ENCODE measurements at places on chromosomes 5 and 9.

DNA sequence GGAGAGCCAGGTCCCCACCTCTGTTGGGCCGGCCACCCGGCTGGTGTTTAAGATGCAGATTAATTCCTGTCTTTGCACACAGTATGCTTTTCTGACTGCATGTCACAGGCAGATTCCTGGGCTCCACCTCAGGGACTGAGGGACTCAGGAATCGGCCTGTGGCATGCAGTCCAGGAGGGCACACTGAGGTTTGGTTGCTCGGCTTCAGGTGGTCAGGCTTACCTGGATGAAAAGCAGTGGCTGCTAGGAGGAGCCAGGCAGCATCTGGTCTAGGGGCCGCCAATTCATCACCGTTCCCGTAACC lies 1.1 kb downstream of the WDR5 start:
- H3K27me3 ChIP-seq, result no peaks in the 10 kb centered on the region
- no peak overlapping the region for H3K27ac ChIP-seq
- no peaks in the 10 kb centered on the region for H3K36me3 ChIP-seq
- peaks cover 29% of the 10 kb centered on the region for H3K4me1 ChIP-seq
- DNase-seq, result no peak
- peak overlapping the region; percentile 98 for H3K4me3 ChIP-seq

GRCh38 chr5:141430332-141431113 lies at the start of gene PCDHGA12:
TSS of gene PCDHGA12 (plus strand) at chr5:141430507. CDS start at chr5:141430760, 253 bp downstream.
- DNase-seq, result peak; percentile 92
- H3K4me1 ChIP-seq, result peaks cover 13% of the 10 kb centered on the region
- H3K27ac ChIP-seq, result peak within 1 kb of the TSS; percentile 57

DNA sequence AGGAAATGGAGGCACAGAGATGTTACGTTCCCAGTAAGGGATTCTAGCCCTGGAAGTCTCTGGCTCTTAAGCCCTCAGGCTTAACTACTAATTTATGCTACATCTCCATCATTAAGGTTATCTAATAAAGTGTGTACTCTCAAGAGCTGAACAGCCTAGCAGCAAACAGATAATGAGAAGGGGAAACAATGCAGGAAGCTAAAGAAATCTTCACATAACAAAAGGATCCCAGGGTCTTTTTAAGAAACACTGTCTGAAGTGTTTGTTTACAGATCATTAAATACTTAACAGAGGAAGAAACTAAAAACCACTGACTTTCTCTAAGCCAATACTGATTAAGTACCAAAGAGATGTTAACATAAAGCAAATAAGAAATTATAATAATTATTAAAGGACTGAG lies 129.0 kb downstream of the PAPPA start:
- no peak overlapping the region for H3K4me3 ChIP-seq
- no peaks in the 10 kb centered on the region for H3K27me3 ChIP-seq
- H3K27ac ChIP-seq, result no peak overlapping the region
- H3K4me1 ChIP-seq, result peaks cover 20% of the 10 kb centered on the region
- H3K36me3 ChIP-seq, result peaks cover 10% of the 10 kb centered on the region
- DNase-seq, result no peak

DNA sequence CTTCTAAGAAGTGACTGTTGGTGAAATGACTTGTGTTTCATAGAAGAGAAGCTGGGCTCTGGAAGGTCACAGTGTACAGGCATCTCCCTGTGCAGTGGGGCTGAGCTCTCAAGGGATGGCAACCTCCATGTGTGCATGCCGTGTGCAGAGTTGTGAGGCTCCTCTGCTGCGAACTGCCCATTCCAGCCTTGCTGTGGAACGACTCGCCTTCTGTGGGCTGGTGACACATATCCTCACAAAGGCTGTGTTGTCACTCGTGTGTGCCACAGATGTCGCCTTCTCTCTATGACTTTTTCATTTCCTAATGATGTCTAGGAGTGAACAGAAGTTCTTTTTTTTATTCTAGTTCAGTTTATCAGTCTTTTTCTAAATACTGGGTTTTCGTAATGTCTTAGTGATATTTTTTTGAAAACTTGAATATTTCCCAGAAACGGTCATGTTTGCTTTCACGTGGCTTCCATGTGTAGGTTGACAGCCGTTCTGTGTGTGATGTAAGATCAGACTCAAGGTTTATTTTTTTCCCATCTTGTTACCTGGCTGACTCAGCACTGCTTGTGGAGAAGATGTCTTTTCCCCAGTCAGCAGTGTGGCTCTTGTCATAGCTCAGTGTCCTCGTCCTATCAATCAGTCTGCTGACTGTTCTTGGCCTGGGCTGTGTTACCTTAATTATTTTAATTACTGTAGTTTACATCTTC lies 57.3 kb upstream of the CACNA1B start:
- H3K27me3 ChIP-seq, result no peaks in the 10 kb centered on the region
- peaks cover 7% of the 10 kb centered on the region for H3K36me3 ChIP-seq
- H3K4me1 ChIP-seq, result no peaks in the 10 kb centered on the region
- peak; percentile 13 for DNase-seq
- H3K4me3 ChIP-seq, result no peak overlapping the region
- no peak overlapping the region for H3K27ac ChIP-seq

GRCh38 chr5:163916376-163916775 lies 411.0 kb downstream of the MAT2B start:
- H3K36me3 ChIP-seq, result no peaks in the 10 kb centered on the region
- no peak overlapping the region for H3K4me3 ChIP-seq
- DNase-seq, result no peak
- H3K27me3 ChIP-seq, result no peaks in the 10 kb centered on the region
- H3K27ac ChIP-seq, result no peak overlapping the region

GRCh38 chr5:87120518-87121303 lies 147.0 kb upstream of the RASA1 start:
- peak; percentile 95 for DNase-seq
- peak overlapping the region; percentile 79 for H3K27ac ChIP-seq
- no peaks in the 10 kb centered on the region for H3K36me3 ChIP-seq
- H3K4me3 ChIP-seq, result peak overlapping the region; percentile 57
- H3K4me1 ChIP-seq, result peaks cover 71% of the 10 kb centered on the region
- no peaks in the 10 kb centered on the region for H3K27me3 ChIP-seq

GRCh38 chr9:114958021-114958843 lies 27.8 kb upstream of the TNFSF8 start:
- H3K4me1 ChIP-seq, result peaks cover 14% of the 10 kb centered on the region
- no peak overlapping the region for H3K27ac ChIP-seq
- H3K4me3 ChIP-seq, result no peak overlapping the region
- H3K27me3 ChIP-seq, result 0 out of 2 replicates have a peak, but pooled peaks cover 4% of the 10 kb centered on the region

DNA sequence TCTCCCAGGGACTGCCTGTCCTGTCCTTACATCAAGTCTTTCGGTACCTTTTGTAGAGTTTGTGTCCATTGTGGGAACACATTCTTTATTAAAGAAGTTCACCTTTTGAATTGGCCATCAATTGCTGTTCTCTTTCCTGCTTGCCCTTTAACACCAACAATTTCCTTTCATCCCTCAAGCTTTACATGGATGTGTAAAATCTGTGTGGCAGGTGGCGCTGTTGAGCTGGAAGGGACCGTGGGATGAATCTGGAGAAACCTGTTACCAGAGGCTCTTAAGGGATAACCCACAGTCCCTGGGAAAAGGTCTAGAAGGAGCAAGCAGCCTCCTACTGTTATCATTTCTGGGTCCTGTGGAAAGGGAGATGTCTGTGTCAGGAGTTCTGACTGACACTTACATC lies 7.9 kb upstream of the ZFP62 start:
- no peaks in the 10 kb centered on the region for H3K4me1 ChIP-seq
- no peaks in the 10 kb centered on the region for H3K36me3 ChIP-seq
- peak; percentile 78 for DNase-seq
- H3K27me3 ChIP-seq, result no peaks in the 10 kb centered on the region
- no peak overlapping the region for H3K27ac ChIP-seq
- no peak overlapping the region for H3K4me3 ChIP-seq

- H3K27ac ChIP-seq, result no peak overlapping the region
- no peak overlapping the region for H3K4me3 ChIP-seq
- H3K4me1 ChIP-seq, result no peaks in the 10 kb centered on the region
Observed at GRCh38 chr5:151243564-151243963, 9.4 kb upstream of the GM2A start.

- no peaks in the 10 kb centered on the region for H3K27me3 ChIP-seq
- no peak for DNase-seq
- no peaks in the 10 kb centered on the region for H3K4me1 ChIP-seq
- H3K4me3 ChIP-seq, result no peak overlapping the region
Observed at GRCh38 chr5:167155387-167156005, 1135.9 kb upstream of the WWC1 start.

DNA sequence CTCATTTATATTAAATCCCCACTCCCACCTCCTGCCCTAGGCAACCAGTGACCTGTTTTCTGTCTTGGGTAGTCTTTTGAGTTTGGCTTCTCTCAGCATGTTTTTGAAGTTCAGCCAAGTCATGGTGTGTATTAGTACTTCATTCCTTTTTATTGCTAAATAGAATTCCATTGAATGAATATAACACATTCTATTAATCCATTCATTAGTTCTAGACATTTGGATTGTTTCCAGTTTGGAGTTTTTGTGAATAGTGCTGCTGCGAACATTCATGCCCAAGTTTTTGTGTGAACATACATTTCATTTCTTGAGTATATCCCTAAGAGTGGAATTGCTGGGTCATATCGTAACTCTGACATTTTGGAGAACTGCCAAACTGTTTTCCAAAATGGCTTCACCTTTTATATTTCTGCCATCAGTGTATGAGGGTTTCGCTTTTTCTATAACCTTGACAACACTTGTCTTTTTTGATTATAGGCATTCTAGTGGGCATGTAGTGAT lies 2.7 kb downstream of the ZNF346 start:
- H3K36me3 ChIP-seq, result no peaks in the 10 kb centered on the region
- no peaks in the 10 kb centered on the region for H3K27me3 ChIP-seq
- H3K4me3 ChIP-seq, result no peak overlapping the region
- peak; percentile 35 for DNase-seq

DNA sequence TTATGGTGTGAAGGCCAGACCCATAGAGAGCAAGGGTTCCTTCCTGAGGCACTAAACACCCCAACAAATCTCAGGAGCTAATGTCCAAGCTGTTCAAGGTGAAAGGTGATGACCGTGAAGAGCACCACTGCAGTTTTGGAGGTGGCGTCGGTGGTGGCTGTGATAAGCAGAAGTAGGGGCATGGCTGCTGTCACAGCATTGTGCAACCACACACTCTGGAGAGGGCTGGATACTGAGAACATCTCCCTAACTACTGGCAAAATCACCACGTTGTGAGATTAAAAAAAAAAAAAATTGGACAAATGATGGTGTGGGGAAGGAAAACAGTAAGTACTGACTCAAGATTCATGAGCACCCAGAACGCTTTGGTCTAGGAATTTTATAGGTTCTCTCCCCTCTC lies 156.5 kb downstream of the PJA2 start:
- H3K4me1 ChIP-seq, result no peaks in the 10 kb centered on the region
- DNase-seq, result no peak
- no peak overlapping the region for H3K4me3 ChIP-seq
- H3K27ac ChIP-seq, result no peak overlapping the region
- no peaks in the 10 kb centered on the region for H3K27me3 ChIP-seq

DNA sequence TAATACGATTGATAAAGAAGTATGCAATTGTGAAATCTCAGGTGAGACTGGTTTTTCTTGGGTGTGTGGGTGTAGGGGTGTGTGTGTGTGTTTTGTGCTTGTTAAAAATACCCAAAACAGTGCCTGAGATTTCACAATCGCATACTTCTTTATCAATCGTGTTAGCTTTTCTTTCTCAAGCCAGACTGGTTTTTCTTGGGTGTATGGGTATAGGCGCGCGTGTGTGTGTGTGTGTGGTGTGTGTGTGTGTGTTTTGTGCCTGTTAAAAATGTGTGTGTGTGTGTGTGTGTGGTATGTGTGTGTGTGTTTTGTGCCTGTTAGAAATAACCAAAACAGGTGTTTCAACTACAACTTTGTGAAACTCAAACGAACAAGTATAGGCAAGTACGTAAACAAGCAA lies 53.7 kb downstream of the CERT1 start:
- H3K36me3 ChIP-seq, result peaks cover 6% of the 10 kb centered on the region
- H3K27ac ChIP-seq, result no peak overlapping the region
- H3K4me1 ChIP-seq, result peaks cover 15% of the 10 kb centered on the region
- DNase-seq, result no peak

GRCh38 chr9:20518737-20519136 lies 103.6 kb downstream of the MLLT3 start:
- H3K36me3 ChIP-seq, result no peaks in the 10 kb centered on the region
- no peaks in the 10 kb centered on the region for H3K27me3 ChIP-seq
- no peak overlapping the region for H3K4me3 ChIP-seq
- H3K27ac ChIP-seq, result no peak overlapping the region

DNA sequence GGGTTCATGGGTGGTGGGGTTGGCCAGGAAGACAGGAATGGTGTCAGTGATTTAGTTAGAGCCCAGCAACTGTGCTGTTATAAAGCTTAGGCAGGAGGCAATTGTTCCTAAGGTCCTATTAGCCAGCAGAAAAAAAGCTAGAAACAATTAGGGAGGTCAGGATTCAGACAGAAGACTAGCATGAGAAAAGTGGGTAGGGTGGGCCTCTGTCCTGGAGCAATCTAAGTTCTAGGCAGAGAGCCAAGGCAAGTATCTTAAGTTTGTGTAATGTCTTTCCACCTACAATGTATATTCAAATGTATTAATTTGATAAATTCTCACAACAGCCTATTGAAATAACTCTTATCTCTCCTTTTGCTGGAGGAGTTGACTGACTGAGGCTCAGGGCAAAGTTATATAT lies 6.1 kb upstream of the ZFAND5 start:
- no peaks in the 10 kb centered on the region for H3K4me1 ChIP-seq
- no peak overlapping the region for H3K27ac ChIP-seq
- H3K36me3 ChIP-seq, result no peaks in the 10 kb centered on the region
- H3K27me3 ChIP-seq, result no peaks in the 10 kb centered on the region
- no peak for DNase-seq

- DNase-seq, result no peak
- no peak overlapping the region for H3K4me3 ChIP-seq
- H3K4me1 ChIP-seq, result no peaks in the 10 kb centered on the region
- no peak overlapping the region for H3K27ac ChIP-seq
Observed at GRCh38 chr5:23367874-23368273, 139.5 kb upstream of the PRDM9 start.

DNA sequence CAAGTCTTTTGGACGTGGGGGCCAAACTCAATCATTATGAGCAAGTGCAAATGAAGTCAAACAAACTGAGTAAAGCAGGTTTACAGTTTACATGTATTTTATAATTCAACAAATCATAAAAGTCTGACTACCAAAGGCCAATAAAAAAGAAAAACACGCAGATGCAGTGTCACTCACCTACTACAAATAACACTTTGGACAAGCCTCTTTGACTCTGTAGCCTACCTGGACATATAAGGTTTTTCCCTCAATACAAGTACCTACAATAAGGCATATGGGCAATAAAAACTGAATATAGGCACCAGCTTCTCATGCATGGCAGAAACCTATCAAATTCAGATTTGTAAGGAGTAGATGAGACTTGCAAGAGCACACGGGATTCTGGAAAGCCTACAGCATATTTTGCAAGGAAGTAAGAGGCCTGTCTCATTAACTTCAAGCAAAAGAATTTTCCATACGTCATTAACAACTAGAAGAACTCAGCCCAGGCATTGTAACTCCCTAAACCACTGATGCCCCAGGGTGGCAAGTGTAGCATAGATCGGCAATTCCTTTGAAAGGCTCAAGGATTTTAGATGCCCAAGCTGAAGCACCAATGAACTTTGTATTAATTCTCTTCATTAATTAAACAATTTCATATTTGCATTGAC lies 21.7 kb downstream of the ARL15 start:
- H3K4me3 ChIP-seq, result no peak overlapping the region
- DNase-seq, result no peak
- no peaks in the 10 kb centered on the region for H3K36me3 ChIP-seq
- H3K4me1 ChIP-seq, result no peaks in the 10 kb centered on the region
- H3K27me3 ChIP-seq, result no peaks in the 10 kb centered on the region

All from GM23248 (cell line).